ENCODE measurements at places on chromosomes 3 and 15.

- no peak for DNase-seq
These were observed 35.4 kb downstream of the SAXO2 start for GRCh38 chr15:82298032-82298431.

- no peak for DNase-seq
These were observed 103.7 kb upstream of the TGFBR2 start for GRCh38 chr3:30502742-30503073.

- DNase-seq: no peak
These were observed 129.0 kb upstream of the SLC7A14 start for GRCh38 chr3:170714562-170715535.

DNA sequence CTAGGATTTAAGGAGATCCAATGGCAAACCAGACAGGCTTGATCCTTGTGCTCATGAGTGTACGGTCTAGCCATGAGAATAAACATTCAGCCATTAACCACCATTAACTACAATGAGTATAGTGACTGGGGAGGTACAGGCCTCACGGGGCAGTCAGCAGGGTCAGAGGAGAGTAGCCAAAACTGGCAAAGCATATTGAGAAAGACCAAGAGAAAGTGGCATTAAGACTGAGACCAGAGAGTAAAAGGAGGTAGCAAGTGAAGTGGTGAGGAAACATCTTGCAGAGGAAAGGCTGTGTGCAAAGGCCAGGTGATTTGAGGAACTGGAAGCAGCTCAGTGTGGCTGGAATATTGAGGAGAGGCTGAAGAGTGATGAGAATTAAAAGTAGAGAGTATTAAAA lies 407.2 kb upstream of the LMCD1 start:
- no peak for DNase-seq

DNA sequence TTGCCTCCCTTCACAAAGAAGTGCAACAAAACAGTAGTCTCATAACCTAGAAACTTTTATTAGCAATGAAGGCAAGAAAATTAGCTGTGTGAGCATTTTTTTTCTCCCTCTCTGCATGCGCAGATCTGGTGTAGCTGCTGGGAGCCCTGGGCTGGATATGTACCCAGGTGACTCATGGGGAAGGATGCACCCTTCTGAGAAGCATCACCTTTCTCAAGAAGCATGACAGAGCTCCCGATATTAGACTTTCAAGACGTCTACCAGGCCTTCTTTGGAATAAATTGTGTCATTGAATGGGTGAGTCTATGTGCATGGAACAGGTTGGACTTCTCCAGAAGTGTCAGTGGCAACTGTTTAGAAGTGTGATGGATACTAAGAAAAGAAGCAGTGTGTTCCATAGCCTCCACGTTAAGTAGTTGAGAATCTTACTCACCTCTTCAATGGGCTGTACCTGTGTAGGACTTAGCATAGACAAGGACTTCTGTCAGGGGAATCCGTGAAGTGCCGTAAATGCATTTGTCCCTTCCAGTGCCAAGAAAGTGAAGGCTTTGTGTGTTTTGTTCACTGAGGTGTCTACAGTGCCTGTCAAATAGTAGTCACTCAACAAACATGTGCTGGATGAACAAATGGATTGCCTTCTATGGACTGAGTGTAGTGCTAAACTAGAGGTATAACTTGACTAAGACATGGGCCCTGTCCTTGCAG lies 47.7 kb upstream of the RASGRP1 start:
- DNase-seq: peak; percentile 8

DNA sequence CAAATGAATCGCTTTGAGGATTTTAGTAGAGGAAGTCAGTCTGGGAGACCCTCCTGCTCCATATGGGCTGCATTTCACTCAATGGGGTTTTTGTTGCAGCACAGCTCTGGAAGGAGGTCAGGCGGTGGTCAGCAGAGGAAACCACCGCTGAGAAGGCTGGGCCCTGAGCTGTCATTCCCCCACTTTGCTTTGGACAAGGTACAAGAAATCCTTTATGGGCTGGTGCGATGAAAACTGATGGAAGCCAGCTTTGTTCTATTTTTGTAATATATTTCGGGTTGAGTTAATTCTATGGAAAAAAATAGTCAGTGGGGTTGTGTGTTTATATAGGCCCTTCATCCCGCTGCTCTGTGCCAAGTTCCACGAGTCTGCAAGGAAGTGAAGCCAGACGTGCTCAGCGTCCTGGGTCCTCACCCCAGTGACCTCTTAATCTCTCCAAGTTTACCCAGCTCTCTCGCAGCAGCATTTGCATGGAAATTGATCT lies 157.1 kb upstream of the TMC3 start:
- no peak for DNase-seq

GRCh38 chr3:186413615-186414415 lies 51.8 kb upstream of the DGKG start:
- DNase-seq: no peak

GRCh38 chr3:12467746-12468145 lies 16.5 kb upstream of the TSEN2 start:
- no peak for DNase-seq

- DNase-seq: no peak
These were observed 985.2 kb upstream of the ROBO1 start for GRCh38 chr3:80753021-80753420.

DNA sequence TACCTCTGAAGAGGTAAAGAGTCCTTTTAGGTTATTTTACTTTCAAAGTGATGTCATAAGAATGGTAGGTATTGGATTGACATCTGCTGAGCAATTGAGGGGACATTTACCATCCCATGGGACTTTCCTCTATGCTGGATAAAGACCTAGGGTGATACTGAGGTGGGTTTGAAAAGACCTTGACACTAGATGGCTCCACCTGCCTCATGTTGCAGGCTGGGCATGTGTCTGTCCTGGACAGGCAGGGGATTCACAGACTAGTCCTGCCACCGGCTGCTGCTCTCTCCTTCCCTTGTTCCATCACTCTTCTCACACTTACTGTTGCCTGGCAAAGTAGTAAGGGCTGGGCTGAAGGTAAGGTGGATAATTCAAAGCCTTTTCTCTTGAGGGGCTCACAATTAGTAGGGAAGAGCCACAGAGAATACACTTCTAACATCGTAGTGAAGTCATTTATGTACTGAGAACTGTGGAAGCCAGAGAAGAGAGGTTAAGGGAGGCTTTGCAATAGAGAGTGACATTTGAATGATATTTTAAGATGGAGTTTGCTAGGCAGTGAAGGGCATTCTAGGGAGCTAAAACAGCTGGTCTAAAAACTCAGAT lies 27.7 kb downstream of the TRAK1 start:
- no peak for DNase-seq

- DNase-seq: peak; percentile 24
These were observed 124.3 kb downstream of the CHSY1 start for GRCh38 chr15:101127506-101128076.

- DNase-seq: no peak
These were observed 34.0 kb downstream of the ZNF106 start for GRCh38 chr15:42456971-42457370.

GRCh38 chr3:69462826-69463100 lies 76.9 kb upstream of the FRMD4B start:
- no peak for DNase-seq

DNA sequence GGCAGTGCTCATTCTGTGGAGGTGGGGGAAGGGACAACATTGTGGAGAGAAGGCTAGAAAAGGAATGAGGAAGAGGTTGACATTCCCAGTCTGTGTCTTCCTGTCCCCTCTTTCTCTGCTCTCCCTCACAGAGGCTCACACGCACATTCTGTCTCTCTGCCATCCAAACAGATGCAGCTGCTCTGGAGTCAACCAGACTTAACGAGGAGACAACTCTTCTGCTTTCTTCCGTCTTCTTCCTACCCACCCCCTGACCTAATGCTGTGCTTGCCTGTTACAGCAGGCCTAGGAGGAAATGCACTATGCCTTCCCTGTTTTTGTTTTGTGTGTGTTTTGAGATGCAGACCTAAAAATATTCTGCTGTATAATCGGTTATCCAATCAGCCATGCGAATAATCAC lies 121.9 kb downstream of the CACNA1D start:
- no peak for DNase-seq

GRCh38 chr15:82921242-82921641 lies 31.3 kb downstream of the HOMER2 start:
- DNase-seq: no peak

DNA sequence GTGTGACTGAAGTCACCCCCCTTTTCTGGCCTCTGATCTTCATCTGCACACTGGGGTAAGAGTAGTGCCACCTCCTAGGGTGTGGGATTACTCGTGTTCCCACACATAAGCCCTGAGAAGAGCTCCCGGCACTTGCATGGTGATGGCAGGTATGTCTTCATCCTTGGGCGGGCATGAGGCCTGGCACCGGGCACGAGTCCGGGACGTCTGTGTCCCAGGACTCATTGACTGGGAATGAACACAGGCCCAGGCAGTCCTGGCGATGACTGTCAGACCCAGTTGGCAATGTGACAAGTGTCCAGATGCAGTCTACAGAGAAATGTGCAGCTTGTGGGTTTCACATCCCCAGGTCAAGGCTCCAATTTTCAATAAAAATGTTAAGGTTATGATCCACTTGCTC lies 78.9 kb downstream of the TBC1D2B start:
- DNase-seq: no peak

GRCh38 chr15:25718169-25718536 lies 145.0 kb downstream of the ATP10A start:
- DNase-seq: no peak

Data from stimulated activated CD4-positive, alpha-beta T cell treated with anti-CD3 and anti-CD28 coated beads, Interleukin-15, amount 100 ng/mL, for 1 hour (primary cell).